RCC 7860 (cell line): ENCODE measurements at places on chromosomes 2 and 18.

GRCh38 chr2:213288913-213289700 is 4.8 kb downstream of the SPAG16 start:
- DNase-seq: no peak

- peak; percentile 31 for DNase-seq
Measured at GRCh38 chr18:72458271-72458670, 85.9 kb downstream of the CBLN2 start.

DNA sequence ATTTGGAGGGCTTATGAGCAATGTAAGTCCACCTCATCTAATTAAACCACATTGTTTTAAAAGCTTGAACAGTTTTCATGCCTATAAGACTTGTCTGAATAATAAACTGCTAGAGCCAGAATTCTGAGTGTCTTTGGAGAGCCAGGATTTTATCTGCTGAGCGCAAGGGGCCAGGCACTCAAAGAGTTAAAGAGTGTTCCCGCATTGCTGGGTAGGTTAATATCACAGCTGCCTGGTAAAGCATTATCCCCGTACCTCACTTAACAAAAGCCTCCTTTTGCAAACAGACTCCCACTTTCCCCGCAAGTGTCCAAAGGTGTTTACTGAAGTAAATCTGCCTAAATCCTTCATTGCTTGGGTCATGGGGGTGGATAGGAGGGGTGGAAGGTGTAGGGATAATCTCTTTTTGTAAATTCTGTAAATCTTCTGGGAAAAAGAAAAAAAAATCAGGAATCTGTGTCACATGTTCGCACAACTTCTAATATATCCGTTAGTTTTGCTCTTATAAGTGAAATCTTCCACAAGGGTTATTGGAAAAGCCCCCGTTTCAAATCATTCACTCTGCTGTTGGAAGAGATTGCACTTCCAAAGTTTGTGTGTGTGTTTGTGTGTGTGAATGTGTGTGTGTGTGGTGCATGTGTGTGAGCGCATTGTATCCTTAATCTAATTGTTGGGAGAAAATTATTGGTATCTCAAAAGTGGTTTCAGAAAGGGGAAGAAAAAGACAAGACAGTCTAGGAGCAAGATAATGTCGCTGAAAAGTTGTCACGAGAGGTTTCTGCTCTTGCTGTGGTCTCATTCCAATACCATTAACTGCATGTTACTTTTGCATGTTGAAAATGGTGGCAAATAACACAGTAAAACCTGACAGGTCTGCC is 10.7 kb downstream of the ZEB2 start:
- DNase-seq: no peak

- no peak for DNase-seq
Measured at GRCh38 chr2:76829374-76830234, 692.6 kb downstream of the LRRTM4 start.

DNA sequence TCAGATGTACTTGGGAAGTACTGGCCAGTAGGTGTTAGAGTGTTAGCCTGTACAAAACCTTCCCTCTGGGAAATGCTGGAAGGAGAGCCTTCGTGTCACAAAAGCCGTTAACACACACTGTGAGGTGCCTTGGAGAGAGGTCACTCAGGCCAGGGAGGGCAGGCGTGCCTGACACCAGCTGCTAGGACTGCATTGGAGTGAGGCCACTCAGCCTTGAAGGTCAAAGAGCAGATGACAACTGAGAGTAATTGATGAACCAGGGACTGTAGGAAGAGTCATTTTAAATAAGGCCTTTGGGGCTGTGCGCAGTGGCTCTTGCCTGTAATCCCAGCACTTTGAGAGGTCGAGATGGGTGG is 45.4 kb downstream of the ASAP2 start:
- peak; percentile 73 for DNase-seq

- DNase-seq: peak; percentile 94
Measured at GRCh38 chr2:10331027-10331701, 28.5 kb downstream of the HPCAL1 start.

GRCh38 chr2:171835386-171835785 is 58.7 kb downstream of the SLC25A12 start:
- DNase-seq: no peak

DNA sequence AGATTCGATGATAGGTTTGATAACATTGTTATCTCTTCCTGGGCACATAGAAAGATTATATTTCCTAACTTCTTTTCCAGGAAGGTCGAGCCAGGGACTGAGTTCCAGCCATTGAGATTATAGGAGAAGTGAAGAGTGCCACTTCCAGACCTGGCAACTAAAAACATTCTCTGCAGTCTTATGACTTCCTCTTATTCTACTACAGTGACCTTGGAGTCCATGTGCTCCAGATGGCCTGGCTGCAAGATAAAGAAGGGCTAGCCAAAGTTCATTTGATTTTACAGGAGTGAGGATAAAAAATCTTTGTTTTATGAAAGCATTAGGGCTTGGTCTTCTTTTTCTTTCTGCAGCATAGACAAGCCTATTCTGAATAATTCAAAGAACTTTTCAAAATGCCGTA is 363.0 kb downstream of the FSIP2 start:
- DNase-seq: no peak

GRCh38 chr2:23376972-23377371 is 8.0 kb upstream of the KLHL29 start:
- DNase-seq: no peak

DNA sequence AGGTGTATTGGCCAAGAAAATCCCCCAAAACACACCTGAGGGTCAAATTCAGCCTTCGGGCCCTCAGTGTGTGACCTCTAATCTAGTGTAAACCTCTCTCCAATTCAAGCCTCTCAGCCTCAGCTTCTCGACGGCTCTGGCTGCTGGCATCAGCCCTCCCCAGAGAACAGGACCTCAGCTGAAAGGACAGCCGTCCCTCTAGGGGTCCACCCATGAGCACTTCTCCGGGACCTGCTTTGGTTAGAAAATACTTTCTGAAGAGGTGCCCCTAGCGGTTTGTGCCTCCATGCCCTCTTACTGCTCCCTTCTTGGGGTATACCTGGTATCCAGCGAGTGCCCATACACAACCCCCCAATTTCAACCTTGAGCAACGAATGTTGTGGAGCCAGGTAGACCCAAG is 48.8 kb downstream of the INHBB start:
- no peak for DNase-seq
